ENCODE measurements at places on chromosomes 7 and 10.

- DNase-seq: no peak
These were observed 140.9 kb upstream of the MKLN1 start for GRCh38 chr7:131186816-131187215.

DNA sequence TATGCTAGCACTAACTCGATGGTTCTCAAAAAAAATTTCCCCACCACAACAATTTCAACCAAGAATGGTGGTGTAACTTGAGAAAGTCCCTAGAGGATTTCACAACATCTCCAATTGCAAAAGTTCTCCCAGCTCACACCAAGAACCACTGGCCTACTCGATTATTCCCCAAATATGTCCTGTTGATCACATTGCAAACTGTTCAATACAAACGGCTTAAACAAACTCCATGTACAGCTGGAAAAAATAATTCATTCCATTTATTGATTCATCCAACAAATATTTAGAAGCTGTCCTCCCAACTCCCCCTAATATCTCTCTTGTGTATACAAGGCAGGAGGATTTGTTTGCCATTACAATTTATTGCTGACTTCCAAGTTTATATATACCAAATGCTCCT, 19.1 kb downstream of the TMEM176B start:
- DNase-seq: no peak

- DNase-seq: no peak
These were observed 544 bp downstream of the PDK4 start for GRCh38 chr7:95595746-95596197.

DNA sequence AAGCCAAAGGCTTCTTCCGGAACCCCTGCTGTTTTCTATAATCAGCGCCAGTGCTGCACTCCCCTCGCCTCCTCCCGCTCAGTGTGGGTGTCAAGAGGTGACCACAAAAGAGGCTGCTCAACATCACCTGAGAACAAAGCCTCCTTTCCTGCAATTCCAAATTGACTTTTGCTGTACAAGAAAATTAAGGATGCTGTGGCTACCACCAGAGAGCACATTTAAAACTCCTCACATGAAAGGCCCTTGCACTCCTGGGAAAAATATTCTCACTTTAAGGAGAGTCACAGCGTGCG, 96.4 kb downstream of the HIPK2 start:
- DNase-seq: no peak

DNA sequence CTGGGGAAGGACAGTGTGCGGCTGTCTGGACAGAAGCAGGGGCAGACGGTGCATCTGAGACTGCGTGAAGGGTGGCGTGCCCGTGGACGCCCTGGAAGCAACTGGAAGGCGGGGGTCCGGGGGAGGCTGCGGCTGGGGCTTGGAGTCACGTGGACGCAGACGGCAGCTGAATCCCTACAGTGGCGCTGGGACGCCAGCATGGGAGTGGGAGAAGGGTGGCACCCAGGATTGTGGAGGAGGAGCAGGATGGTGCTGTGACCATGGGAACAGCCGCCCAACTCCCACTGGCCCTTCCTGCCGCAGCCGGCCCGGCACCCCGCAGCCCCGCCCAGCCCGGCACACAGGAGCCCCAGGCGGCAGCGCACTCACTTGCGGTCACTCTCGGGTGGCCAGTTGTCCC, 9.7 kb downstream of the INTS1 start:
- no peak for DNase-seq

GRCh38 chr7:76048668-76048988, 722 bp downstream of the MDH2 start:
- DNase-seq: peak; percentile 6

GRCh38 chr7:156220701-156221100, 408.4 kb upstream of the SHH start:
- DNase-seq: no peak

- no peak for DNase-seq
These were observed 591.0 kb upstream of the PFKP start for GRCh38 chr10:2476218-2476811.

- no peak for DNase-seq
These were observed 67.2 kb upstream of the NME8 start for GRCh38 chr7:37781156-37781555.

DNA sequence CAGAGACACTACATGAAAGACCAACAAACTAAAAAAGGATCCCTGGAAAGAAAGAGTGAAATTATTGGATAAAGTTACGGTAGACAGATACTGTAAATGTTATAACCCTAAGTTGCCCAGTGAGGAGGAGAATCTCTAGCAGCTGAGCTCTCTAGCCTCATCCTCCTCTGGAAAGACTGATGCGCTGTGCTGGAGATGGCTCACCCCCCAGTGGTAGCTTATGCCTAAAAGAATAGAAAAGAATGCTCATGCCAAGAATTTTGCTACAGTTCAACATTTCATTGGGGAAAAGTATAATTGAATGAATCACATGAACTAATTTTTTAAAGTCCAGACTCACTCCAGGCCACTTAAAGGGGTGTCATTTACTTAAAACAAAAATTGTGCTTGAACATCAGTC, 50.8 kb upstream of the RNF32 start:
- no peak for DNase-seq

- DNase-seq: no peak
These were observed 60.5 kb downstream of the PPP1R17 start for GRCh38 chr7:31747553-31747952.

DNA sequence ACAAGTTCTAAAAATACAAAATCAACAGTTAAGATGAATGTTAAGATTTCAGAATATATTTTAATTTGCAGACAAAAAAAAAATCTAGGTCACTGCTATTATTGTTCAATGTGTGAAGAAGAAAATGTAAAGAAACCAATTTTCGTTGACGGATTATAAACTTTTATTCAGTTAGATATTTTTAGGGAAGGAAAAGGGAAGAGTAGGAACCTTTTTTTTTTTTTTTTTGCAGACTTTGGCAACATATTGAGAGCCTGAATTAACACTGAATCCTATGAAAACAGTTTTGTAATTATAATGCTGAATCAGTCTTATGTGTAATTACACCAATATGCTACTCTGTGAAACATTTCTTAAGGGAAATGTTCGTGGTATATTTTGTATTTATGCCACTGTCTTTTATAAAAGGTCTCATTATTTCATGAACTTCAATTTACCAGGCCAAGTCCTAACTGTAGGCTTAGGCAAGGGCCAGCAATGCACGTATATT, 106.3 kb downstream of the ST8SIA6 start:
- DNase-seq: no peak

Measured in T-helper 9 cell (primary cell).